ENCODE measurements at places on chromosomes 11 and 22.

- no peak for DNase-seq
These were observed 652.6 kb downstream of the METTL15 start for GRCh38 chr11:28760676-28761390.

- DNase-seq = peak; percentile 43
These were observed 17.0 kb upstream of the PSMA1 start for GRCh38 chr11:14537134-14537599.

- DNase-seq = no peak
These were observed 2.8 kb upstream of the SYTL2 start for GRCh38 chr11:85813721-85814120.

DNA sequence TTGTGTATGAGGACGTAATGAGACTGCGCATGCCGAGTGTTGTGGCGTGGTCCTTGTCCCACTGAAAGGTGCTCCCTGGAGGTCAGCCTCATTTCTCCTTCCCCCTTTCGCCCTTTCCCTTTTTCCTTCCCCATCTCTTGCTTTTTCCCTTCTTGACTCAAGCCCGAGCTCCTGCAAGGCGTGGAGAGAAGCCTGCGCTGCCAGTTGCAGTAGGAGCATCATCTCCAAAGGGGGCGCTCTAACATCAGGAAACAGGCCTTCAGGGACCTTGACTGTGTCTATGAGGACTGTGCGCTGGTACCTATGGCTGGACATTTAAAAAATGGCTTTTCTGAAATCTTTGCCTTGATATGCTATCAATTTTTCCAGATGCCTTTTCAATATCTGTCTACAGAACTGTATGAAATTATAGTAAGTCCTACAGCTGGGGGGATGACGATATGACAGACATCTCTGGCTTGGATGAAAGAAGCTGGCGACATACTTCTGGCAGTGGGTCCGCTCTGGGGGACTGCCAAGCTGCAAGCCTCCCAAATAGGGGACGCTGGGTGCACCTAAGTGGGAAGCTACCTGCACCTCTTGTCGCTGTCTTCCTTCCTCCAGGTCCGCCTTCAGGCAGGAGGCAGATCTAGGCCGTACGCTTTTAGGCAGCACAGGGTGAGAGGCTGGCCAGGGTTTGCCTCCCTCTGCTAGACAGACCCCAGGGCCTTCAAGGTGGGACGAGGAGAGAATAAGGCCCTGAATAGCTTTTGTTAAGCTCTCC, 96.5 kb downstream of the NXPE2 start:
- DNase-seq = peak; percentile 17

- DNase-seq = peak; percentile 48
These were observed 624 bp downstream of the CBL start for GRCh38 chr11:119206511-119207414.

DNA sequence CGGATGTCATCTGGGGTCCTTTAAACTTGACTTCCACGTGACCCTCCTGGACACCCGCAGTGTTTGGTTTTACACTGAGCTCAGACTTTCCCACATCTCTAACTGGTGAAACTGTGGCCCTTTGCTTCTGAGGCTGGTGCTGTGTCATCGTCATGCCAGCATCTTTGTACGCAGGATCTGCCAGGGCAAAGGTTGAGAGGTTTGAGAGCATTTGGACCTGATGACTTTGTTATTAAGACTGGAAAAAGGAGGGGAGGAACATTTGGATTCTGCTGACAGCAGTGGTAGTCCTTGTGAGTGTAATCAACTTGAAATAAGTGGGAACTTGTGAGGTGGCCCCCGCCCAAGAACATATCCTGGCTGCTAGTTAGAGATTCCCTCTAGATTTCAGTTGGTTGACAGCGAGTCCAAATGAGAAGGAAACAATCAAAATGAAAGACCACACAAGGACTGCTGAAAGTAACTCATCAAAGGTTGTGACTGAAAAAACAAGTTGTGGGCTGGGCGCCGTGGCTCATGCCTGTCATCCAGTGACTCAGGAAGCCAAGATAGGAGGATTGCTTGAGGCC, 102.5 kb downstream of the KIAA1671 start:
- no peak for DNase-seq

DNA sequence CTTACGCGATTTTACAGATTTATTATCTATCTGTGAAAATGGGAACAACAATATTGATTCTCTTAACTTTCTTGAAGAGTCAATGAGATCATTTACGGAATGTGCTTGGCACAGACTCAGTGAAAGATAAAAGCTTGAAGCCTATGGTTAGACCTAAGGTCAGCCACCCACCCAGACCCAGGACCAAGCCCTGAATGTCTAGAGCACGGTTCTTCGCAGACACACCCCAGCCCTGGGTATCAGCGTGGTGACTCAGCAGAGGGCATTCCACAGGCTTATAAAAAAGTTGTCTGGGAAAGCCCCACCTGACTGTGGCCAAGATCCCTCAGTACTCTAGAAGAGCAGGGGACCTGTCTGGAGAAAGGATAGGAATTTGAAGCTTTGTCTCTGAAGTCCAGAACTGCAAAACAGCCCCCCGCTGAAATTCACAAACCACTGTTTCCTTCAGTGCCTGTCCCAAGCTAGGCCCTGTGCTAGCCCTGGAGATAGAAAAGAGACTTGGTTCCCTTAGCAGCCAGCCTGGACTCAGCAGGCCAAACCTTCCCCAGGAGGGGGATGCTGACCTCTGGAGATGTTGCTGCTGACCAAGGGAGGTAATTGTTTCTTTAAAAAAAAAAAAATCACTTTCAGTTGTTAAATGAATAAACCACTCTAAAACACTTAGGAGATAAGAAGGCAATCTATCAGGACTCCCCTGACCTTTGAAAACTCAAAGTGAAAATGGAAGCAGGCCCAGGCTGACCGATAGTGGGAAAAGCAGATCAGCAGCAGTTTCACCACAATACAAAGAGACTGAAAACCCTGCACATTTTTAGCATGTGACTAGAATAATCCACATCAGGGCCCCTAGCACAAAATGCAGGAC, 114.0 kb downstream of the ABTB2 start:
- DNase-seq = no peak

GRCh38 chr11:103862094-103862801, 174.2 kb upstream of the DDI1 start:
- DNase-seq = no peak

DNA sequence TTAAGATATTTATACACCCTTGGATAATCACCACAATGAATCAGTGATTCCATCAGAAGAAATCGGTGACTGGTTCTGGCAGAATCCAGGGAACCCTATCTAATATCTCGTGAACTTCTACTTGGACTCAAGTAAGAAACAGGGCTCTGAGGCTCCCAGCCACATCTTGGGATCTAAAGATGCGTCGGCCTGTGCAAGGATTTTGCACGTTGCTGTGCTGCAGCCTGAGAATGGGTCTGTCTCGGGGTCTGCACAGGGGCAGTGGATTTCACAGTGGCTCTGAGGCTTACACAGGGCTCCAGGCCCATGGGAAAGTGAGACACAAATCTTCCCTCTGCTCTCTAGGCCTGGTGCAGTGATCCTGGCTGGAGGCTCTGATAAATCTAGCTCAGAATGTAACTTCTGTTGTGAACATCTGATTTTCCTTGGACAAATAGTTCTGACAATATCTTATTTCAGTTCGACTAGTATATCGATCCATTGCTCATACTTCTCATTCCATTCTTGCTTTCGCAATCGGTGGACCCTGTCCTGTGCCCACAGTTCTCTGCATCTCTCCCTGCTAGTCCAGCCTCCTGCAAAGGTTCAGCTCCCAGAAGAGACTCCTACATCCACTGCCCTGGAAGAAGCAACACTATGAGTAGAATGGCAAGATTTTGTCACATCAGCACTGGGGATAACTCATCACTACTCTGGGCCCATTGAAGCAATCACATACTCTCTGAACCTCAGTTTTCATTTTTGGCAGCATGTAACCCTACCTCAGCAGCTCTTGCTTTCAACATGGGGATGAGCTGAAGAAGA, 105.5 kb upstream of the TOP3B start:
- no peak for DNase-seq

- no peak for DNase-seq
These were observed 319.3 kb downstream of the DCDC1 start for GRCh38 chr11:31050061-31050765.

GRCh38 chr11:65886826-65887722, 1.2 kb downstream of the FIBP start:
- no peak for DNase-seq

DNA sequence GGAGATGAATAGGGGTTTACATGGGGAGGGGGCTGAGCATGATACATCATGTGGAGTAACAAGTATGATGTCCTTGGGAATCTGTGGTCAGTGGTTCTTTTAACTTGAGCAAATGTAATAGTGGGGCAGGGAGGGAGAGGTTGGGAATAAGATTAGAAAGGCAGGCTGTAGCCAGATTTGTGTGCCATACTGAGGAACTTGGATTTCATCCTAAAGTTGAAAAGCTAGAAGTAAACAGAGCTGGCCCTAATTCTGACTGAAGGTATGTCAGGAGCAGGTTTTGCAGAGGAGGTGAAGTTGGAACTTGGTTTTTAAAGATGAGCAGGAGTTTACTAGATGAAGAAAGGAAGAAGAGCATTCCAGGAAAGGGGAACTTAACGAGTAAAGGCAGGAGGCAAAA, 108.3 kb upstream of the RRM1 start:
- no peak for DNase-seq

- no peak for DNase-seq
These were observed 62.4 kb downstream of the TNRC6B start for GRCh38 chr22:40240160-40240559.

DNA sequence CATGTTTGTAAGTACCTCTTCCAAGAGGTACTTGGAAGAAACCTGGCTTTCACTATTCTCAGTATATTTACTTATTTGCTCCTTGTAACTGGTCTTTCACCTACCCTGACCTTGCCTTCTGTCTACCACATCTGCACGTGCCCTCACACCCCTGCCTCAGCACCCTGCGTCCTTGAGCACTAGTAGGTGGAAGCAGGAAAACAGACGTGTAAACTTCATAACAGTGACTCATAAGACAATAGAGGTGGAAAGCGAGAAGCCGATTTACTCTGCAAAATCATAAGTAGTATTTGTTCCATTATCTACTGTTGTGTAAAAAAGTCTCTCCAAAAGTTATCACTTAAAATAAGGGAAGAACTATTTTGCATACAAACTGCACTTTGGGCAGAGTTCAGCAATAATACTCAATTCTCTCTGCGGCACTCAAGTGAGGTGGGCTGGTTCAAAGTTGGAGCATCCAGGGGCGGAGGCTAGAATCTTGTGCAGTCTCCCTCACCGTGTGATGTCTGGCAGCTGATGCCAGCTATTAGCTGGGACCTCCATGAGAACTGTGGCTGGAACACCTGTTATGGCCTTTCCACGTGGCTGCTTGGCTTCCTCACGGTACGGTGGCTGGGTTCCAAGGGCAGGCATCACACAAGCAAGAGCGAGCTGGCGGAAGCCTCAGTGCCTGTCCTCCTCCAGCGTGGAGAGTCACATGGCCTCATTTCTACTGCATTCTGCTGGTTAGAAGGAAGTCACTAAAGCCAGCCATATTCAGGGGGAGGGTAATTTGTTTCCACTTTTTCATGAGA, 30.4 kb downstream of the PACS1 start:
- no peak for DNase-seq

DNA sequence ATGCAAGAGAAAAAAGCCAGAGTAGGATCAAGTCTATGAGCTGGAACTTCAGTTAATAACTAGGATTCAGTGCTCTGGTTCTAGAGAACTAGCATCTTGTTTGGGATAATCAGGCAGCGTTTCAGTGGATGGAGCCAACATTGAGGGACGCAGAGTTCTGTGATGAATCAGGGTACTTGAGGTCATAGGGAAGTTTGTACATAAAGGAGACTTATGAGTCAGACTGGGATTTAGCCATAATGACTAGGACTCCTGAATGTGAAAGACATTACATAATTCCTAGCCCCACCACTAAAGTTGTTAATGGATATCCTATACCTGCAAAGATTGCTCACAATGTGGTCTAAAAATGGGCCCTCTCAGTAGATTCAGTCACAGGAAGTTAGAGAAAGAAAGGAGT, 6.8 kb downstream of the SLN start:
- no peak for DNase-seq

DNA sequence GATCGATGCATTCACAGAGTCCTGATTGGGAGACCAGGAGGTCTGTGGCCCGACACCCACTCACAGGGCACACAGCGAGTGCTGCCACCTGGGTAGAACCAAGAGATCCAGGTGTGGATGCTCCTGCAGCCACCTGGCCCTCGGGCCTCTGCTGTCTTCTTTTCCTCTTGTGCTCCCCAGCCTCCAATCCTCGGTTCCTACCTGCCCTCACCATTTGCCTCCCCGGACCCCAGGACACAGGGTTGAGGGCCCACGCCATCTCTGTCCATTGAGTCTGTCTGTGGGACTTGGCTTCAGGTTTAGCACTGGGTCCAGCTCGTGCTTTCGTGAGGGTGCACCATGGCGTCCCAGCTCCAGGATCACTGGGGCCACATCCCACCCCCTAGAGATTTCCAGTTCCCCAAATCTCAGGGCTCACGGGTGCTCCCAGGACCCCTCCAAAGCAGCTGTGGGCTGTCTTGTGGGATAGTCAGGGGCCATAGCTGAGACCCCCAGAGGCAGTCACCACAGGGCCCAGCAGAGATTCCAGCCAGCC, 591.1 kb downstream of the BRD1 start:
- no peak for DNase-seq

DNA sequence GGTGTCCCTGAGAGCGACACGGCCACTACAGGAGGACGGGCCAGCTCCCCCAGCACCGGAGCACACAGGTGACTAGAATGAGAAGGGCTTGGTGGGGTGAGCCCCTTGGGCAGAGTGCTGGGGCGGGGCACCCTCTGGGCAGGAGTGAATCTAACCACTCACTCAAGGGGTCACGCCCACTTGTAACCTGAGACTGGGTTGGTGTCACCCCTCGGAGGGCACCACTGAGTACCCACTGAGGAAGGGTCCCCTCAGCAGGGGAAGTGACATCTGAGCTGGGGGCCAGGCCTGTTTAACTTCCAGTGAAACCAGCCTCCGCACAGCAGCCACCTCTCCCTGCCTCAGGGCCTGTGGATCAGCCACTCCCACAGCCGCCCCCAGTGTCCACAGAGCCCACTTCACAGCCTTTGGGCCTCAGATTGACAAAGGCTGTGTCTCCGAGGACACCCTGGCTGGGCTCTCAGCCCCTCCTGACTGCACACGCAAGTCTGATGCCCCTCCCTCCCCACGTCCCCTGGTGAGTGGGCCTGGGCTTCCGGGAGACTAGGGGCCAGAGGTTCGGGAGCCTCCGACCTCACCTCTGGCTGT, 5.6 kb downstream of the GATD1 start:
- no peak for DNase-seq

DNA sequence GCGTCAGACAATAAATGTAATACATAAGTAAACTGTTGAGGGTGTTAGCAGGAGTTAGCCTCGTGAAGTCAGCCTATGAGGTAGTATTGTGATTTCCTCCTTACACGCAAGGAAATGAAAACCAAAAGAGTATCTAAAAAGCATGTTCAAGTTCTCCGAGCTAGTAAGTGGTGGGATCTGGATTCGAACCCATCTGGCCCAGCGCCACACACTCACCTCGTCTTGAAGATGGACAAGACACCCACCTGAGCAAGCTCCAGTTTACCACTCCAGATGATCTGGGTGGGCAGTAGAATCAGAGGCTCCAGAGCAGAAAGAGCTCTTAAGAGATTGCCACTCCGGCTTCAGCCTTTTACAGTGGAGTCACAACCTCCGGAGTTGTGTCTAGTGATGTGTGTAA, 140.3 kb downstream of the PKNOX2 start:
- no peak for DNase-seq

Data from frontal cortex (tissue), 4 donors.